ENCODE measurements at places on chromosomes 16 and 17.

DNA sequence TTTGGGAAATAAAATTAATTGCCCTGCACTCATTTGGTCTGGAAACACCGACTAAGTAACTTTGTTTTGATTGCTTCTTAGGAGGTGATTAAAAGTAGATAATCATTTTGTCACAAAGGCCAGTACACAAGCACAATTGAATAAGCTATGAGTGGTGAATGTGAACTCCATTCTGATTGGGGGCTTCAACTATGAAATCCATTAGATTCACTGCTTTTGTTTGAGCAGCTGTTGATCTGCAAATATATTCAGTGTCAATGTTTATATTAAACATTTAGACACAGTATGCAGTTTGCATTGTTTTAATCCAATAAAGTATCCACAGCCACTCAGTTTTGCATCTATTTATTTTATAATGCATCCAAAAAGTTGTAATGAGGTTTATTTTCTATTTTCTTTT lies 817.5 kb downstream of the CDH11 start:
- ATAC-seq: no peak

DNA sequence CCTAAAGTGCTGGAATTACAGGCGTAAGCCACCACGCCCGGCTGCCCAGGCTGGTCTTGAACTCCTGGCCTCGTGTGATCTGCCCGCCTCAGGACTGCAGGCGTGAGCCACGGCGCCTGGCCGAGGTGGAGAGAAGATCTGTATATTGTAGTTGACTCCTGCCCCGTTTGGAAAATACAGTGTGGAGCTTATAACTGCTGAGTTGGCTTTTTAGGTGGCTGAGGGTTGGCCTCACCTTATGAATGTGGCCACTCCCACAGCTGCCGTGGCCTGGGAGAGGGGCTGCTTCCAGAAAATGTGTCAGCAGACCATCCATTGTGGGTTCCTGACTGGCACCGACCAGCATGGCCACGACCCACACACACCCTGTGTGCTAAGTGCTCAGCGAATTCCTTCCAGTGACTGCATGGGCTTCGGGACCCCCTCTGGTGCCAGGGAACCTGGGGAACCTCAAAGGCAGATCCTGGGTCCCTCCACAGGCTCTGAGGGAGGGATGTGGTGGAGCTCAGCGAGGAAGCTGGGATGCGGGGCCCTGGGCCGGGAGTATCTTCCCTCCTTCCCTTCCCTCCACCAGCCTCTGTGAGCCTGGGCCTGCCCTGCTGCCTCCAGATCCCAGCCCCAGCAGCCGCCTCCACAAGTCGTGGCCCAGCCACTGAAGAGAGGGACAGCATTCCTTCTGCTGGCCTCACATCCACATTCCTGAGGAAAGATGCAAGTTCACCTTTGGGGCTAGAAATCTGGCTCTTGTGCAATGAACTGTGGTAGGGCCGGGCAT lies 10.9 kb upstream of the RAB11FIP3 start:
- ATAC-seq: no peak

GRCh38 chr17:37551788-37552187 lies 57.4 kb downstream of the SYNRG start:
- ATAC-seq: no peak

GRCh38 chr17:21375757-21376080 lies 438 bp upstream of the KCNJ12 start:
- ATAC-seq: no peak

DNA sequence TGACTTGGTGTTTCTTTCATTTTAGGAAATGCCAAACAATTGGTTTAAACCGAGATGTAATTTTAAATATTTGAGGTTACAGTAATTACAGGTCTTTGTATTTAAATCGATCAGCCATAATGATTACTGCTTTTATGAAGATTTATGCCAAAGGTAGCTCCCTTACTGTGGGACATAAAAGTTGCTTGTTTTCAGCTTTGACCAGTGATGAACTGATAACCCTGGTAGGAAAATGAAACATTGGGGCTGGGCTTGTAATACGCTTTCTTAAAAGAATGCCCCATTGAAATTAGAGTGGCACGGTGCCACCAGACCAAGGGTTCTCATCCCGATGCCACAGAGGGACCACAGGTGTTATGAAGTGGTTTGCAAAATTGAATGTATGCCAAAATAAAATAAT lies 7.3 kb downstream of the TNRC6A start:
- ATAC-seq: no peak

GRCh38 chr17:80882926-80883685 lies 108.5 kb upstream of the CHMP6 start:
- no peak for ATAC-seq

DNA sequence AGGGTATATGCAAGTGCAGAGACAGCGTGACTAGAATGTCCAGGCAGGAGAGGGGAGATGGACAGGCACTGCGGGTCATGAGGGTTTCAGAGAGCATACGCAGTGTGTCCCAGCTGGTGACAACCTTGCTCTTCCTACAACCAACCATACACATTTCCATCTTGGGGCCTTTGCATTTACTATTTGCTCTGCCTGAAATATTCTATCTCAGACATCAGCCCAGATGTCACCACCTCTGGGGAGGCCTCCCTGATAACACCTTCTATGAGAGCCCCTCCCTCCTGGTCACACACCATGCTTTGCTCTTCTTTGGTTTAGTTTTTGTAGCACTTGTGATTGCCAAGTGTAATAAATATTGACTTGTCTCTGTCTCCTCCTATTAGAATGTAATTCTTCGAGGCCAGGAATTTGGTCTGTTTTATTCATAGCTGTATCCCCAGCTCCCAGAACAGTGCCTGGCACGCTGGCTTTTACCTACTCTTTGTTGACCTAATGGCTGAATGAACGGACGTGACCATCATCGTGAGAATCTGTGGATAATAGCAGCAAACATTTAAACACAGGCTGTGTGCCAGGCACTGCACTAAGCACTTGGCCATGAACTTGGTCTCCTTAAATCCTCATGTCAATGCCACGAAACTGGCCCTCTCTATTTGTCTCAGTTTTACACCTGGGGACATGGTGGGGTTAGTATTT lies 51.9 kb downstream of the PLCG2 start:
- peak; percentile 20 for ATAC-seq

- no peak for ATAC-seq
These were observed 87.0 kb downstream of the IRX3 start for GRCh38 chr16:54199487-54200160.

DNA sequence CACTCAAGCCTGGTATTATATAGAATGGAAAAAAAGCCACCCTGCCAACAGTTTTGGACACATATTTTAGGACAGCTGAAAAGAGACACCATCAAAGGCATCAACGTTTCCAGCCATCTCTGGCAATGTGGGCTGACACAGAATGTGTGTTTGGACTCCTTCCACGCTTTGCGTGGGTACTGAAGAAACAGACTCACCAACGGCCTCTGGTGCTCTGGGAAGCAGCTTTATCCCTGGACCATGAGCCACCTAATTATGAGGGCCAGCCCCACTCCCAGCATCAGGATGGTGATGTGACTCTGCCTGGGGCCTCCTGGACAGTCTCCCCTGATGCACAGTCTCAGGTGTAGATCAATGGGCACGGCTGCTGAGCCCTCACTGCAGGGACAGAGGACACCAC lies 27.9 kb downstream of the CCDC57 start:
- ATAC-seq: no peak

DNA sequence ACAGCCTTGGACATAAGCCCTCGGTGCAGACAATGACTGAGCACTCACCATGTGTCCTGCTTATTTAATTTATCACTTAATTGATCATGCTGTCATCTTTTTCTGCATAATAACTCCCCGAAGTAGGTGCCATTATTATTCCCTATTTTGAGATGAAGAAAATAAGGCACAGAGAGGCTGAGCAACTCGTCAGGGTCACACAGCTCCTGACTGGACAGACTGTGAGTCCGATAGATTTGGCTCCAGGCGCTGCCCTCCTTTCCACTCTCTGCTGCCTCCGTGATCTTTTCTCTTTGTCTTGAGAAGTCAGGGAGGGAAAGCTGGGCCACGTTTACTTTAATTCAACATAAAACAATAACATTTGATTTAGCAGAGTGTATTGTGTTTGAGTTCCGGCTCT lies 19.0 kb upstream of the N4BP1 start:
- ATAC-seq: no peak

DNA sequence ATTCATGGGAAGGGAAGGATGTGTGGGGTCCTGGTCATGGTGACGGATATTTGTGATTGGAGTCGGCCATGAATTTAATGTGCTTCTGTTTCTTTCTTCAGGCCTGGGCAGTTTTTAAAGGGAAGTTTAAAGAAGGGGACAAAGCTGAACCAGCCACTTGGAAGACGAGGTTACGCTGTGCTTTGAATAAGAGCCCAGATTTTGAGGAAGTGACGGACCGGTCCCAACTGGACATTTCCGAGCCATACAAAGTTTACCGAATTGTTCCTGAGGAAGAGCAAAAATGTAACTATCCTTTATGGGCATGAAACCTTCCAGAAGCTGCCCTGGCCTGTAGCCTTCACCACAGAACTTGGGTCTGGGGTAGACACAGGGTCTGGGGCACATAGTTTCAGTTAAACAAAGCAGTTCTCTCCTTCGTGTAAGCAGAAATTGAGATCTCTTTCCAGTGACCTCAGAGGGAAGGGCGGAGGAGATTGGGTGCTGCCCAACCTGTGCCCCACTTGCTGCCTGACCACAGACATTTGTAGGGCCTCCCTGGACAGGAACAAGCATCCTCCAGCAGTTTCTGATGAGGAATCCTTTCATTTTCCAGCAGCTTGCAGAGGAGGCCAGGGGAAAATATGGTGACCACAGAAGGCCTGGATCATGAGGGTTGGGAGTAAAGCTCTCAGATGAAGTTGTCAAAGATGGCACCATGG lies 10.1 kb downstream of the IRF8 start:
- ATAC-seq: no peak

GRCh38 chr16:76303637-76304314 lies 26.6 kb downstream of the CNTNAP4 start:
- no peak for ATAC-seq

DNA sequence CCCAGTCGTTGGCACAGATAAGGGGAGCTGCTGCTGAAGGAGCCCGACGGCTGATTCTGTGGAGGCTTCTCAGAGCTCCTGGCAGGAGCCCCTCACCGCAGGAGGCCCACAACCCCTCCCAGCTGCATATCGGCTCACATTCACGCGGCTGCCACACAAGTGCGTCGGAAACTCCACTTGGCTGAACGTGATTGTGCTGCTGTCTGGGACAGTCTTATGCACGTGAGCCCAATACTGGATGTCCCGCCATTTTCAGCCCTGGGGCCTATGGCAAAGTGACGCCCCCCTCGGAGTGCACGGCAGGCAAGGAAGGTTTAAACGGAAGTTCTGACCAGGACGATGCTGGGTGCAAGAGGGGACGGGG lies 8.7 kb upstream of the PITPNA start:
- no peak for ATAC-seq

GRCh38 chr16:29729116-29729521 lies 16.7 kb downstream of the C16orf54 start:
- no peak for ATAC-seq

- no peak for ATAC-seq
These were observed 11.3 kb upstream of the PITPNM3 start for GRCh38 chr17:6567528-6568183.

DNA sequence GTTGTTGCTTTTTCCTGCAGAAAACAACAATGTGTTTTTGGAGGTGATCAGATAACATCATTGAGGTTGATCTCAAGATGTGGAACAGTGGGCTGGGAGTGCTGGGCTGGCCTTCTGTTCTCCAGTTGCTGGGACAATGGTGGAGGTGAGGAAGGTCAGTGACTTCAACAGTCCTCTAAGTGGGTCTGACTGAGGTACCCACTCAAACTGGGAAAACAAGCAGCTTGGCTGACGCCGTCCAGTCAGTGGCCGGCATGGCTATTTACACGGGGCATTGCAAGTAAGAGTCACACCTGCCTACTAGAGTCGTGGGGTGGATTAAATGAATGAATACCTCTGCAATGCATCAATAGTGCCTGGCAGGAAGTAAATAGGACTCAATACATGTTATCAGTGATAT lies 386.7 kb upstream of the ZFHX3 start:
- no peak for ATAC-seq

GRCh38 chr17:76742958-76743357 lies 5.0 kb downstream of the MFSD11 start:
- ATAC-seq: no peak

DNA sequence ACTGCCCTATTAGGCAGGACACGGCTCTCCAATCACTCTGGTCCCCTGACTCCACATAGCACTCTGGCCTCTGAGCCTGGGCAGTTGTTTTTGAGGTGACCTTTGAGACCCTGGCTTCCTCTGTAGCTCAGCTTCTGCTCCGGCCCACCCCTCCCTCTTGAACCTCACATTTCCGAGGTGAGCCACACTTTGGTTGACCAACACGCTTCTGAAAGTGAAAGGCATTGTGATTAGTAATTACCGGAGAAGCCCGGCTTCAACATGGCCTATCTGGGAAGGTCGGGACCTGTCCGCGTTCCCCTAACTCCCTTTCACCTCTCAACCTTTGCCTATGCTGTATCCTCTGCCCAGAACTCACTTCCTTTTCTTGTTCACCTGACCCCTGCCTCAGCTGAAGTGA lies 10.3 kb upstream of the ITGAX start:
- ATAC-seq: peak; percentile 84

DNA sequence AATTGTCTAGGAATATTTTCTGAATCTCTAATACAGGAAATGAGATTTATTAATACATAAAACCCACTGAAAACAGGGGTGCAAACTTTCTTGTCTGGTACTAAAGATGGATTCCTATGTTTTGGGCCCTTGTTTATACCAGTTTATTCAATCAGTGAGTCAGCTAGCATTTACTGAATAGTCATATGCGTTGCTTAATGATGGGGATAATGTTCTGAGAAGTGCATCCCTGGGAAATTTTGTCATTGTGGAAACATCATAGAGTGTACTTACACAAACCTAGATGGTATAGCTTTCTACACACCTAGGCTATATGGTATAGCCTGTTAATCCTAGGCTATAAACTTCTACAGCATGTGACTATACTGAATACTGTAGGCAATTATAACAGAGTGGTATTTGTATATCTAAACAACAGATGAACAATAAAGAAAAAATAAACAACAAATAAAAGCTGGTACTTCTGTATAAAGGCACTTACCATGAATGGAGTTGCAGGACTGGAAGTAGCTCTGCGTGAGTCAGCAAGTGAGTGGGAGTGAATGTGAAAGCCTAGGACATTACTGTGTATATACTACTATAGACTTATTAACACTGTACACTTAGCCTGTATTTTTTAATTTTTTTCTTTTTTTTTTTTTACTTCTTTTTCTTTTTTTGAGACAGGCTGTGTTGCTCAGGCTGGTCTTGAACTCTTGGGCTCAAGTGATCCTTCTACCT lies 63.7 kb downstream of the SIAH1 start:
- ATAC-seq: no peak
